COLO829 (cell line): ENCODE measurements at places on chromosomes 1 and 21.
A peak's percentile ranks its signal among the peaks of the same experiment; 100 is the strongest.

DNA sequence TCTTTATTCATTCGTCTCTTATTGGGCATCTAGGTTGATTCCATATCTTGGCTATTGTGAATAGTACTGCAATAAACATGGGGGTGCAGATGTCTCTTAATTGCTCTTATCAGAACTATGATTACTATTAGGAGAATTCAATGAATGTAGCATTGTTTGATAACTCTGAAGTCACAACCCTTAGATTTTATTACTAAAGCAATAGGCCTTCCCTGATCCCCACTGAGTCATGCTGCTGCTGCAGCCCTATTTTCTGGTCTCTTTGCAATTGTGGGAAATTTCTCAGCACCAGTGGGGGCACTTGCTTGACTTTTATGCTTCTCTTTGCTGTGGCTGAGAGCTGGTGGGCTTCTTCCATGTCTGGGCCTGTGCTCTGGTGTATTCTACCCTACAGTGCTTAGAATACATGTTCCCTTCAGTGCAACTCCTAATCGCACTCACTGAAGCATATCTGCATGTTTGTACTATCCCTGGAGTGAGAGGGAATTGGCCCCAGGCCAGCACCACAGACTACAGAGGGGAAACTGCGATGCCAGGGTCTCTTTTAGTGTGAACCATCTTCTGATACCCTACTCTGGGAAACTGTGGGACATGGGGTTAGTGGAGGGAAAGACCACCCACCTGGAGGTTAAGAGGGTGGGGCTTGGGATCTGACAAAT lies 52.2 kb upstream of the ROR1 start:
- DNase-seq = no peak

DNA sequence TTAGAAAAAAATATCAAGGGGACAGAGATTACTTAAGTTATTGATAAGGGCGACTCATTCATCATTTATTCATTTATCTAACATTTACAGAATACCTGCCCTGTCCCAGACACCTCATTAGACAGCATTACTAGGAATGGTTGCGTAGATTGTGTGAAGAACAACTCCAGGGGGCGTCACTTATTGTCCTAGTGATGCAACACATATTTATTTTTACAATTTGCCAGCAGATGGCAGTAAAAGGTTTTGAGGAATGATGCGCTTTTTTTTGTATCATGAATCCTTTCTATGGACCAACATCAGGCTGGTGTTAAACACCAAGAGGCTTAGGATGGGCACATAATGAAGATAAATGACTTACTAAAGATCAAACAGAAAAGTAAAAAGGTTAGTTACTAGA lies 5.5 kb downstream of the NCAM2 start:
- DNase-seq = peak; percentile 21

DNA sequence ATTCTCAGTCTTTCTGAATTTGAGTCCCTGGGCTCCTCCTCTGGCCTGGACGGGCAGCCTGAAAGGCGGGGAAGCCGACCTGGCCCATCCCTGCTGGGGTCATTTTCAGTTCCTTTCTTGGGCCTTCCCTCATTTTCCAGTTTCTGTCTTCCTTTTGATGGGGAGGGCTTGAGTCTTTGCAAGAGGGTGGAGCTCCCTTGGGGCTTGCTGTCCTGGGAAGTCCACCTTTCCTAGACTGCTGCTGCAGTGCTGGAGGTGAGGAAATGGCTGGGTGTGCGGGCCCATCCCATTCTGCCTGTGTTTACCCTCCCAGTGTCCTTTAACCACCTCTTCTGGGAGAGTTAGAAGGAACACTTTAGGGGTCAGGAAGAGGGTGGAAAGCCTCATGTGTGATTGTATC lies 40.4 kb upstream of the SYNC start:
- no peak for DNase-seq

- DNase-seq = no peak
These were observed 6.2 kb downstream of the INAVA start for GRCh38 chr1:200900877-200901276.

DNA sequence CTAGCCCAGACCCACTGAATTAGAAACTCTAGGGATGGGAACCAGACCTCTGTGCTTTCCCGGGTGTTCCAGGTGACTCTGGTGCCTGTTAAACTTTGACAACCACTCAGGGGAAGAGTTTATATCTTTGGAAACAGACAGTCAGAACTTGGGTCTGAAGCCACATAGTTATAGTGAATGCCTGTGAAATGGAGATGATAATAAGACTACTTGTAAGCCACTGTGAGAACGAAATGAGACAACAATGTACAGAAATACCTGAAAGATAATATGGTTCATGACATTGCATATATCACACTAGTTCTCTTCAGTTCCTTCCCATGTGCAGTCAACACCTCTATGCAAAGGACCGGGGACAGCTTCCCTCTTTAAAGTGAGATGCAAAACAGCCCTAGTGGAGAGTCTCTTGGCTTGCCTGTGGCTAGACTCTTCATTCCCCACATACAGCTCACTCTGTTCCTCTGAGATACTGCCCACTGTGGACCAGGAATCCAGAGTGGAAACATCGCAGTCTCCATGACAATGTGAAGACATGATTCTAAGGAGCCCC lies 287.5 kb downstream of the ASTN1 start:
- no peak for DNase-seq

- DNase-seq = peak; percentile 91
These were observed 3.1 kb downstream of the LAMB3 start for GRCh38 chr1:209648931-209649776.

GRCh38 chr21:46351476-46352163 lies 27.7 kb downstream of the PCNT start:
- no peak for DNase-seq

DNA sequence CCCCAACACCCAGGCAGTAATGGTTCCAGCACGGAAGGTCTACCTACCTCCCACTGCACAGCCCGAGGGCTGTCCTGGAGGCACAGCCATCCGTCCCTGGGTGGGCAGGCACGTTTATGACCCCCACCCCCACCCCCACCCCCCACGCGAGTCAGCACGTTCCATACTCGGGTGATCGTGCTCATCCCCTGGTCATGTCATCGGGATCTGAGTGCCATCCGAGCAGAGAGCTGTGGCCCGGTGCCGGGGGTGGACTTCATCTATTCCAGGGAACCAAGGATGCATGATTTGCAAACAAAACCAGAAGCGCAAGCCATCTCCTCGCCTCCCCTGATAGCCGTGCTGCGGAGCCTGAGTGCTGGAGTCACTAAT lies 1.1 kb downstream of the TSPEAR start:
- DNase-seq = no peak
